Caco-2 (cell line): ENCODE measurements at places on chromosomes 13 and 19.

DNA sequence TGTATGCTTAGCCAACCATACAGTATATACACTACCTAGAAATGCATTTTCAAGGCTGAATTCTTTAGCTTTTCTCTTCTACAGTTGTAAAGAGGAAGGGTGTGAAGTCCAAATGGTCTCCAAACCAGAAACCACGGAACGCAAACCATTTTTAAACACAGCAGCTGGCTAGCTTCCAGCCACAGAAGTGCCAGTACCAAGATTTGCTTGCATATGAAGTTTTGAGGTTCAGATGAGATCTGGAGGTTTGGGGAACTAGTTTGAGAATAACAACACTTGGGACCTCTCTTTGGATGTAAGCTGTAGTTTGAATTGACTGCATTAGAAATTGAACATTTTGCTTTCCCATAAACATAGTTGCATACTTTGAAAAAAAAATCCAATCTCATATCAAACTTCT is 1243.5 kb downstream of the EFNB2 start:
- DNase-seq = no peak

DNA sequence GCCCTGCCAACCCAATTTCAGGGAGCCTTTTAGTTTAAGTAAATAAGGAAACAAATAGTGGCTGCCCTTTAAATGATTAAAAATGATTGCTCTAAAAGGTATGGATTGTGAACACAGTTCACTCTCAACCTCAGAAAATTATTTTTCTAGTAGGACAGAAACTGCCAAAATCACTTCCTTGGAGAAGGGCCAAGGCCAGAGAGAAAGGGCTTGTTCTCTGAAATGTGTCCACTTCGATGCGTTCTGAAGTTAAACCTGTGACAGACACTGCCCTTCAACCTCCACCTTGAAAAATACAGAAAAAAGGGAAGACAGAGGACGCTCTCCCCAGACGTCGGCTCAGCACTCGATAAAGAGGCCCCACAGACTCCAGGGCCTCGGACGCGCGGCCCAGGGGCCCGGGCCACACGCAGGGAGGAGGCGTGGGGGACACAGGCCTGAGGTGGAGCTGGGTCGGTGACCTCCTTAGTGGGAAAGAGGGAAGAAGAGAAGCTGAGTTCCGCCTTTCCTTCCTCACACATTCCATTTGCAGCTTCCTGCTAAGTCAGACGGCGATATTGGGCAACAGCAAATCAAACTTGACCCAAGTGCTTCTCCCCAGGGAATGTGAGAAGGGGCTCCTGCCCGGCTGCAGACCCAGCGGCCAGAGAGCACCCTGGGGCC is 63.6 kb downstream of the RASA3 start:
- DNase-seq = no peak

GRCh38 chr13:46630431-46631178 is 77.6 kb downstream of the LRCH1 start:
- DNase-seq = no peak

GRCh38 chr19:5149508-5149907 is 180.6 kb downstream of the KDM4B start:
- DNase-seq = no peak

DNA sequence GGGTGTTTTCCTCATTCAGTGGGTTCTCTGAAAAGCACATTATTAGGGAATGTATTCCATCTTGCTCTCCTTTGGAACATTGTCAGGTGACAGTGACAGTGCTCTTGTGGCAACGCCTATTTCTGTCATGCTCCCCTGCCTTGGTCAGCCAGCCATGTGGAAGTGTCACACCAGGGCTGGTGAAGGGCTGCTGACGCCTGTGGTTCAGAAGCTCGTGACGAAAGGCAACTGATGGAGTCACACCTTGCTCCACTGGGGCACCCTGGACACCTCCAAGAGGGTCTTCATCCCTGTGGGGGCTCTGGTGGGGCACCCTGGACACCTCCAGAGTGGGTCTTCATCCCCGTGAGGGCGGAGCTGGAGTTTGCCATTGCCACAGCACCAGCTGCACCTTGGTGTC is 68.9 kb upstream of the GPR183 start:
- DNase-seq = no peak

GRCh38 chr13:50459658-50460057 is 383.8 kb downstream of the DLEU7 start:
- no peak for DNase-seq

DNA sequence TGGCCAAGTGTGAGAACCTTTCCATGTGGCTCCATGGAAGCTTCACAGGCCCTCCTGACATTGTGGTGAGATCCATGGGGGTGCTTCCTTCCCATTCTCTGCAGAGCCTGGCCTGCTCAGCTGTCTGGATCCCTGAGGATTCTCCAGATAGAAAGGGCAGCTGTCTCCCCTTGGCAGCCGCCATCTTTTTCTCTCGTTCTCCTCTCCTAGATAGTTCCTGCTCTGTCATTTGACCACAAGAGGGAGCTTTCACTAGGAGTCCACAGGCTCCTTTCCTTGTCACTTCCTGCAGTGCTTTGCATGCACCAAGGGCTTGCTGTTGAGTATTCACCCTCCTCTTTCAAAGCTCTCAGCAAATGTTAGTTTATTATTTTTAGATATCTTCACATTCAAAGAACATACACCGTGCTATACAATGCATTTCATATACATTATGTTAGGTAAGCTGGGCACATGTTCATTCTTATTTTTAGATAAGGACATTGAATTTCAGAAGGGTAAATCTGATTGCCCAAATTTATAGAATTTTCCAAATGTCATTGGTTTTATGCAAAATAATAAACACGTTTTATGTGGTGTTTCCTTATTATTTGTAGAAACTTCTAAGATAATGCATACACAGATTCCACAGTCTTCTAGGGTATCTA is 133.2 kb downstream of the FRY start:
- peak; percentile 81 for DNase-seq

DNA sequence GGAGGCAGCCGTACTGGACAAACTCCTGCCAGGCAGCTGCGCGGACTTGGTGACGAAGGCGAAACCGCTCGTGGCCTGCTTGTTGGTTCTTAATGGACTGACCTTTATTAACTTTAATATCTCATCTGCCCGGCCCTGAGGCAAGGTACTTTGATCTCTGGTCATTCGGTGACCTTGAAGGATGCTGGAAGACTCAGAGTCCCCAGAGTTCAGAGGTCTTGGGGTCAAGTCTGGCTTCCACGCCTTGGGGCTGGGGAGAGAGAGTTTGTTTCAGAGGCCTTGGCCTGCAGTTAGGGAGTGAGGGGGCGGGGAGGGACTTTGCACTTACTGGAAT is 9.6 kb upstream of the EMC10 start:
- no peak for DNase-seq

DNA sequence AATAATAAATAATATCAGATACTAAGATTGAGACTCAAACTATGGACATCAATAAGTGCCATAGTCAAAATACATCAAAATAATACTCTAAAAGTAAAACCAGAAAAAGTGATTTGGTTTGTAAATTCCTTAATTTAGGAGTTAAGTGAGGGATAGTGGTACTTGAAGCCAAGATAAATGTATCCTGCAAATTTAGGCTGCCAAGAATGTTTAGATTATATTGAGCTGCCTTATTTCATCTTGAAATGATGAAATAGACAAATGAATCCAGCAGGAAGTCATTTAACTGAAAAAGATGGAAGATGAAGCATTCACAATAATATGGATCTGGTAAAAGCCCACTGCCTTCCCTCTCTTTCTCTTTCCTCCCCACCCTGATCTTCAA is 112.3 kb downstream of the LRCH1 start:
- DNase-seq = no peak

DNA sequence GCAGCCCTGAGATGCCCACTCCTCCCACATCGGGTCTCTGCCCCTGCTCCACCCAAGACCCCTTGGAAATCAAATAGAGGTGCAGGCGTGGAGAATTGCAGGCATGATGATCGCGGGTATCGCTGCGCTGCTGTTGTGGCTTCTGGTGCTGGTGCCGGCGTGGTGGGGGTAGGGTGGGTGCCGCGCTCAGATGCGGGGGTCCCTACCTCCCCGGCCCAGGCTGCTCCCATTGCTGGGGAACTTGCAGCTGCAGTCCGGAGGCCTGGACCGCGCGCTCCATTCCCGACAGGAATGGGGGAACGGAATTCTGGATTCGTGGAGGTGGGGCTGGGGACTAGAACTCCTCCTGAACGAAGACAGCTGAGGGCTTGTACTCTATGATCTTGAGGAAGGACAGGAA is 20.4 kb downstream of the CYP2F1 start:
- no peak for DNase-seq

DNA sequence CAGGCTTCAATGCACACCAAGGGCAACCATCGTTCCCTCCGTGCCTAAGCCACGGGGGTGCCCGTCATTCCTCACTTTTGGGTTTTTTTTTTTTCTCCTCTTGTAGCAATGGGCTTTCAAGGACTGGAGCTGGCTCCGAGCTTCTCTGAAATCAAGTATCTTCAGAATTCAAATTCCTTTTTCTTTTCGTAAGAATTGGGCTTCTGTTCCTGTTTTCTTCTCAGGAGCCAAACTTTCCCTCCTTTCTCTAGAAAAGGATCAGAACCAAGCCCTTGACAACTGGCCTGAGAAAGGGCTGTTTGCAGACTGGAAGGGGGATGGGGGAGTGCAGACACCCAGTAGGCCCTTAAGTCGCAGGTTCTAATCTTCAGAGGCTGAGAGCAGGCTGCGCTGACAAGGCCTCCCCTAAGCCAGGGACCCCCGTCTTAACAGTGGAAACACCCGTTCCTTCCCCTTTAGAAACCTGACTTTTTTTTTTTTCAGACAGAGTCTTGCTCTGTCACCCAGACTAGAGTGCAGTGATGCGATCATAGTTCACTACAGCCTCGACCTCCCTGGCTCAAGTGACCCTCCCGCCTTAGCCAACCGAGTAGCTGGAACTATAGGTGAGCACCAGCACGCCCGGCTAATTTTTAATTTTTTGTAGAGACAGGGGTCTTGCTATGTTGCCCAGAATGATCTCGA is 51.6 kb downstream of the RFX2 start:
- no peak for DNase-seq

DNA sequence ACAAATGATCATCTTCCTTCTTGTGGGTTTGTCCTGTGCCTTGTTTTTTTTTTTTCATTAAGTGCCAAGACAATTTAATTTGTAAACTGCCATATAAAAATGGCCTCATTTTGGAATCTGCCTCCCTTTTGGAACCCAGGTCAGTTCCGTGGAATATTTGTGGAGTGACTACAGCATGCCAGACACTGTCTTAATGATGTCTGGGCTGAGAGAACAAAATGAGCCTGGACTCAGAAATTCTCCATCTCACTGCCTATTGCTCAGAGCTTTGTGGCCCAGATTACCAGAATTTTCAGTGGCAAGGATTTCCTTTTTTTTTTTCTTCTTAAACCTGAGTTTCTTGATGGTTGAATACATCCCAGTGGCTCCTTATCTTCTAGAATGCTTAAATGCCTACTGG is 340.6 kb downstream of the ENOX1 start:
- no peak for DNase-seq

DNA sequence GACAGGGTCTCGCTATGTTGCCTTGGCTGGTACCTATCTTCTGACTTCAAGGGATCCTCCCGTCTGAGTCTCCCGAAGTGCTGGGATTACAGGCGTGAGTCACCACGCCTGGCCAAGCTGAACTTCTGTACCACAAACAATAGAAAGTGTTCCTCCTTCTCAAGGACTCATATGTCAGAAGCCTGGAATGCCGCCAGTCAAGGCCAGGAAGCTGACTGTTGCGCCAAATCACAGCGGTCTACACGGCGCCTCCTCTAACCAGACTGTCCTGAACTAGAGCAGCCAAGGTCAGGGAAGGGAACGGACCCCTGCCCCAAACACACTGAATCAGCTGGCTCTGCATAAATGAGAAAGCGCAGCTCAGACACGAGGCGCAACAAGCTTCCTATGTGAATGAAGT is 14.6 kb downstream of the RAB20 start:
- DNase-seq = no peak

DNA sequence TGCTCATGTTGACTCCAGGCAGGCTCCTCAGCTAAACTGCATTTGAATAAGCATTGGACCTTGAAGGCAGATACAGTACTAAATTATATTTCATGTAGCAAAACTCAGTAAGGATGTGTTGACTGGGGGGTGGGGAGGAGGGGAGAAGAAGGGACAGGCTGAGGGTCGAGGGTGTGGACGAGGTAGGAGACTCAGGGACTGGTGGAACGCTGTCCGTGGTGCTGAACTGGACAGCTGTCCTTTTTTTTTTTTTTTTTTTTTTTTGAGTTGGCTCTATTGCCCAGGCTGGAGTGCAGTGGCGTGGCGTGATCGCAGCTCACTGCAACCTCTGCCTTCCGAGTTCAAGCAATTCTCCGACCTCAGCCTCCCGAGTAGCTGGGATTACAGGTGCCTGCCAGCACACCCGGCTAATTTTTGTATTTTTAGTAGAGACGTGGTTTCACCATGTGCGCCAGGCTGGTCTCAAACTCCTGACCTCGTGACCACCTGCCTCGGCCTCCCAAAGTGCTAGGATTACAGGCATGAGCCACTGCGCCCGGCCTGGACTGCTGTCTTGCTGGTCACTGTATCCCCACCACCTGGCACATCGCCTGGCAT is 33.2 kb upstream of the CASP14 start:
- DNase-seq = peak; percentile 39

DNA sequence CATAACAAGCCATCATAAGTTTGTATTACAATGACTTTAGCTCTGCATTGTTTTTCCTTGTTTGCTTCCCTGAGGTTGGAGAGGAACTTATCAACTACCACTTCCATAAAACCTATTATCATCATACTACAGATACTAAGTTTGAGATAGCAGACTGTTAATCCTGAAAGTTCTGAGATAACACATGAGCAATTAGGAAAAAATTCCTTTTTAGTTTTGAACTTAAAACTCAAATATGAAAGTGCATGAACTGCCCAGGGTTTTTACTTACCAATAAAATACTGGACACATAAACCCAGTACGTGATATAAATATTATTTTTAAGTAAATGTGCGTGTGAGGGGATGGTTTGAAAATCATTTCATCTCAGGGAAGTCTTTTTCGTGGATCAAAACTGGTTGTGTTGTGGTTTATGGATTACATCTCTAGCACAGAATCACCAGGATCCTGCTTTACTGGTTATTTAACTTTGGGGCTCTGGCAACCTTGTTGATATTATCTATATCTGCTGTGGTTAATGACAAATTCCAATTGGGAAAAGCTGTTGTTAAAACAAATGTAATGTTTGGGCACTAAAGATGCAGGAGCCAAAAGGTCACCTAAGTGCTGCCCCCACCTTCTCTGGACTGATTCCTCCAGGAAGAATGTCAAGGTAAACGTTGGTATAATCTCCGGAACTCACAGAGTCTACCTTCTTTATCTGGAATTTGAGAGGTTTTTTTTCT is 12.4 kb downstream of the CDX2 start:
- peak; percentile 73 for DNase-seq

- DNase-seq = no peak
These were observed 36.1 kb downstream of the TBC1D4 start for GRCh38 chr13:75445717-75446499.

DNA sequence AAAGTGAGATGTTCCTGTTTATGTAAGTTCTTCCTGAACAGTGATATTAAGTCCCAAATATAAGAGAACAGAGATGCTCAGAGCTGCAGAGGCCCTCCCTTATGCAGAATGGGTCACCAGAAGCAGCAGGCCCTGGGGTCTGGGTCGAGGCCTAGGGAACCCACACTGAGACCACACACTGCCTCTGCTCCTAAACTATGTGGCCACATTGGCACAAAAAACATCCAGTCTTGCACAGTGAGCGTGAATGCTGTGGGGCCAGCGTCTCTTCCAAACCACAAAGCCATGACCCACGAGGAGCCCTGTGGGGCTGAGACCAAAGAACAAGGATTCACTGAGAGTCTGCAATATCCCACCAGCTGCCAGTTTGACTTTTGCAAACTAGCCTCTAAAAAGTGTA is 23.6 kb downstream of the PROZ start:
- DNase-seq = no peak
